Uterus (tissue), 4 donors: ENCODE measurements at places on chromosomes 2 and 18. TPM values are rescaled to one million over a fixed set of nuclear protein-coding genes. Genes with fewer than 3 reads are reported as not detected.

GRCh38 chr2:164735309-164735919, 106.2 kb downstream of the COBLL1 start:
- no peaks in the 10 kb centered on the region for H3K36me3 ChIP-seq
- H3K27me3 ChIP-seq = no peaks in the 10 kb centered on the region
- H3K4me1 ChIP-seq = no peaks in the 10 kb centered on the region
- H3K4me3 ChIP-seq = no peak overlapping the region
- DNase-seq = no peak
- no peak overlapping the region for H3K27ac ChIP-seq

GRCh38 chr2:166609183-166609959, 115.3 kb upstream of the SCN7A start:
- H3K4me1 ChIP-seq = no peaks in the 10 kb centered on the region
- H3K36me3 ChIP-seq = no peaks in the 10 kb centered on the region
- DNase-seq = no peak

- no peaks in the 10 kb centered on the region for H3K4me1 ChIP-seq
- no peaks in the 10 kb centered on the region for H3K27me3 ChIP-seq
- H3K27ac ChIP-seq = no peak overlapping the region
- no peak overlapping the region for H3K4me3 ChIP-seq
These were observed 41.4 kb downstream of the TRAPPC12 start for GRCh38 chr2:3420769-3421397.

DNA sequence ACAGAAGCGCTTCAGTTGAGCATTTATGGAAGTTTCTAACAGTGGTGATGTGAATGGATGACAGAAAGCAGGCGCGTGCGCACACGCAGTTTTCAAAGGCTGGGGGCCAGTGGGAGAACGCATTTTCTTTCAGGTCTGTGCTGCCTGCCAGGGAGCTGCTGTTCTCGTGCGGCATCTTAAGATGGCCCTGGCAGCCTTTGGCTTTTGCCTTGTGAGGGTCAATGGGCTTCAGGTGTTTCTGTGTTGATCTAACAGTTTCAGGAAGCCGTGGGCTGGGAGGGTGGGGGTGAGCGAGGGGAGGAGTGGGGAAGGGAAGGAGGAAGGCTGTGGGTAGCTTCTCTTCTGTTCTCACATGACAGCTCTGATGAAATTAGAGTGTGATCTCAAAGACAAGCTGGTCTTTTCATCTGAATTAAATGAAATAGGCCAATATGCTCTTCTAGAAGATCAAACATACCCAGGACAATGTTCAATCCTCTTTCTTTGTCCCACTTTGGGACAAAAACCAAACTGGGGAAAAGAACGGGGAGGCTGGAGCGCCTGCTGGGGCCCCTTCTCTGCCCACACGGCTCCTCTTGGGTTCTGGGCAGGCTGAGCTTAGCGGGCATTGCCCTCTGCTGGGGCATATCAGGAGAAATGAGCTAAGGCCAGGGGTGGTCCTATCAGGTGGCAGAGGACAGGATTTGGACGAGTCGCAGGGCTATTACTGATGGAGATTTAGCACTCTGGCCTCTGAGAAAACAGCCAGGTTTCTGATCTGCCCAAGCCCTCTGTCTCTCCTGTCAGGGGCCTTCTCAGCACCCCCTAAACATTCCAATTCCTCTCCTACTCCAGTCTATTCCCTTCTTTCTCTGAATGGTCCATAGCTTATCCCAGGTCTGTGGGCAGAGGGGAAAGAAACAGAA, 126.2 kb upstream of the LGALSL start:
- no peaks in the 10 kb centered on the region for H3K4me1 ChIP-seq
- H3K36me3 ChIP-seq = no peaks in the 10 kb centered on the region
- DNase-seq = peak; percentile 49
- H3K27me3 ChIP-seq = no peaks in the 10 kb centered on the region
- peak overlapping the region; percentile 72 for H3K27ac ChIP-seq

ASB18 gene
- not detected for total RNA-seq

FTCDNL1 gene
- total RNA-seq = 0.29 TPM
